Stomach (tissue), 19 donors: ENCODE measurements at places on chromosomes 4 and X. TPM values are rescaled to one million over a fixed set of nuclear protein-coding genes. Genes with fewer than 3 reads are reported as not detected.
A peak's percentile ranks its signal among the peaks of the same experiment; 100 is the strongest.

Gene OTUD6A
- total RNA-seq = not detected

GRCh38 chrX:133909888-133910287, 75.5 kb downstream of the GPC3 start:
- H3K27me3 ChIP-seq = no peaks in the 10 kb centered on the region
- no peaks in the 10 kb centered on the region for H3K36me3 ChIP-seq
- DNase-seq = no peak
- H3K4me1 ChIP-seq = no peaks in the 10 kb centered on the region
- H3K27ac ChIP-seq = no peak overlapping the region

Gene PDLIM3
- 755 TPM for total RNA-seq

DNA sequence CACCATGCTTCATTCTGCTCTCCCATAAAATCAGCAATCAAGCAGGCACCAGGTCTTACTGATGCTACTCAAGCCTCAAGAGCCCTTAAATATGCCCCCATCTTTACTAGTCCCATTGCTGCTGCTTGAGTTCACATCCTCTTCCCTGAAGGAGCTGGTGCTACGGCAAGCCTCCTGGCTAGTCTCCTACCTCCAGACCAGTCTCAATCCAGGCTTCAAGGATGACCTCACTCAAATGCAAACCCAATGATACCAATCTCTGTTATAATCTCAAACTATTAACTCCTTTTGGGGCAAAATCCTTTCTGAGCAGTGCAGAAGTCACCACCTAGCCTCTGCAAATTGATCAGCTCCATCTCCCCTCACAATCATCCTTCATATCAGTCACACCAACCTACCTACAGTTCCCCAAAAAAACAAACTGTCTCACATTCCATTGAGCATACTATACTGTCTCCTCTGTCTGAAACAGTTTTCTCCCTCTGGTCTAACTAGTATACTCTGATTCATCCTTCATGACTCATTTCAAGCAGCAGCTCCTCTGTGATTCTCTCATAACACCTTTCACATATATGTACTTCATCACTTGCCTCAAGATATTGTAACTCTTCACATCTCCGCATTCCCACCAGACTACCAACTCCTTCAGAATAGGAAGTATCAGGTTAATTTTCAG, 30.0 kb downstream of the PAPSS1 start:
- H3K4me1 ChIP-seq = peaks cover 22% of the 10 kb centered on the region
- no peaks in the 10 kb centered on the region for H3K27me3 ChIP-seq
- peaks cover 31% of the 10 kb centered on the region for H3K36me3 ChIP-seq
- DNase-seq = no peak

- no peaks in the 10 kb centered on the region for H3K36me3 ChIP-seq
- peaks cover 7% of the 10 kb centered on the region for H3K4me1 ChIP-seq
- H3K4me3 ChIP-seq = no peak overlapping the region
- H3K27ac ChIP-seq = no peak overlapping the region
These were observed 181.1 kb upstream of the WDFY3 start for GRCh38 chr4:85147481-85148076.

- H3K36me3 ChIP-seq = no peaks in the 10 kb centered on the region
- DNase-seq = no peak
These were observed 12.0 kb downstream of the AREG start for GRCh38 chr4:74456849-74457395.

DNA sequence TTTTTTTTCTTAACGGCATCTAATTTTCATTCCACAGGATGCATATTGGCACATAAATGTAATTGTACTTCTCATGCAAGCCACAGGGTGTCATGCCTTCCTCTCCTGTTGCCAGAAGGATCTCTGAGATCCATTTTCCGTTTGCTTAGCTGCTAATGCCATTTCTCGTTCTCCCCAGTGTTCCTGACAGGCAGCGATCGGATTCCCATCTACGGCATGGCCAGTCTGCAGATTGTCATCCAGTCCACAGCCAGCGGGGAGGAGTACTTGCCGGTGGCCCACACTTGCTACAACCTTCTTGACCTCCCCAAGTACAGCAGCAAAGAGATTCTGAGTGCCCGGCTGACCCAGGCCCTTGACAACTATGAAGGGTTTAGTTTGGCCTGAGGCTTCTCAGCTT, 8.9 kb upstream of the NAP1L5 start:
- no peak overlapping the region for H3K27ac ChIP-seq
- H3K4me1 ChIP-seq = peaks cover 12% of the 10 kb centered on the region
- no peak overlapping the region for H3K4me3 ChIP-seq
- H3K36me3 ChIP-seq = peaks cover 8% of the 10 kb centered on the region
- peak; percentile 81 for DNase-seq

GRCh38 chr4:57158762-57159161, 48.6 kb upstream of the IGFBP7 start:
- H3K27ac ChIP-seq = no peak overlapping the region
- DNase-seq = peak; percentile 30
- H3K36me3 ChIP-seq = no peaks in the 10 kb centered on the region
- peaks cover 7% of the 10 kb centered on the region for H3K4me1 ChIP-seq
- H3K27me3 ChIP-seq = no peaks in the 10 kb centered on the region

DNA sequence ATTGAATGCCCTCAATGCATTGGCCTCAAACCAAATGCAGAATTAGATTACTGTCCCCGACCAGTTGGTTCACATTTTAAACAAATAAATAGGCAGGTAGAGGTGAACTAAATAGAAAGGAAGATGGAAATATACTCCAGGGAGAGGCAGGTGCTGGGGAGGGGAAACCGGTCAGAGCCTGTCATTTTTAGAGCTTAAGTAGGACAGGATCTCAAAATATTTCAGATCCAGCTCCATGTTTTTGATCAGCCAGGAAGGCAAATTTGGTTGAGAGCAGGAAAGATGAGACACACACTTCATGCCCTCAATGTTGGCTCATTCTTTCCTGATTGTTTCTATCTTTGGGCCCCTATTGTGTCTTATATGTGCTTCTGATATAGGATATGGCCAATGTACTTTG, 206.7 kb downstream of the SHROOM3 start:
- no peak overlapping the region for H3K4me3 ChIP-seq
- no peaks in the 10 kb centered on the region for H3K36me3 ChIP-seq
- DNase-seq = no peak
- peaks cover 12% of the 10 kb centered on the region for H3K4me1 ChIP-seq
- peak overlapping the region; percentile 72 for H3K27ac ChIP-seq

- no peak overlapping the region for H3K27ac ChIP-seq
- no peaks in the 10 kb centered on the region for H3K27me3 ChIP-seq
- H3K4me1 ChIP-seq = peaks cover 31% of the 10 kb centered on the region
- no peaks in the 10 kb centered on the region for H3K36me3 ChIP-seq
These were observed 22.4 kb downstream of the TSC22D3 start for GRCh38 chrX:107753187-107753586.

Gene DCUN1D4
- 46.1 TPM for total RNA-seq

DNA sequence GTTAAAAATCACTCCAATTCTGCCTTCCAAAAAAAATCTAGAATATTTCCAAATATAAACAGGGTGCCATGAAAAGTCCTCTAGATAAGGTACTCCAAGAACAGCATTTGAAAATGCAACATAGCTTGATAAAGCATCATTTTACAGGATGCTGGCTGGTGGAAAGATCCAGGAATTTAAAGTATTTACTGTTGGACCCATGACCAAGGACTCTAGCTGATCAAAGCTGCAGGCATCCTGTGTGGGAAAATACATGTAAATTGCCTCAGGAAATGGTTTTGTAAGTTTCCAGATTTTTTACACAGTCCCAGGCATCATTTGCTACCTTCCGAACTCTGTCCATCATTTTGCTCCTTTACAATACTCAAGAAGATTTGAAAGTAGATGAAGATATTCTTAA, 164.4 kb downstream of the GRIA3 start:
- H3K27ac ChIP-seq = no peak overlapping the region
- H3K4me3 ChIP-seq = no peak overlapping the region
- no peaks in the 10 kb centered on the region for H3K27me3 ChIP-seq

DNA sequence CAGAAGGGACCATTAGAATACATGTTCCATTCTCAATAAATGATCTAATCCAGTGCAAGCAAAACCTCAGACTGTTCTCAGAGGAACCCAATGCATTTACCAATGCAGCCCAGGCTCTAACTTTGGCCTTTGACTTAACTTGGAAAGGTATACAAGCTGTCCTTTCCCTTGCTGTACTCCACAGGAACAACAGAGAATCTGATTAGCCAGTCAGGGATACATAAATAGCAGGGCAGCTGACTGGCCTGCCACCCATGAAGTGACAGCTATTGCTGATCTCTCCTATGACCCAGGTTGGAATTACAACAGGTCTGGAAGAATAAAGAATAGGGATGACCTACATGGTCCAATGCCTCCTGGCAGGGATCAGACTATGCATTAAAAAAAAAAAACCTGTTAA, 14.5 kb upstream of the CT45A1 start:
- H3K4me3 ChIP-seq = no peak overlapping the region
- H3K27ac ChIP-seq = no peak overlapping the region
- H3K36me3 ChIP-seq = no peaks in the 10 kb centered on the region
- no peak for DNase-seq
- no peaks in the 10 kb centered on the region for H3K27me3 ChIP-seq

DNA sequence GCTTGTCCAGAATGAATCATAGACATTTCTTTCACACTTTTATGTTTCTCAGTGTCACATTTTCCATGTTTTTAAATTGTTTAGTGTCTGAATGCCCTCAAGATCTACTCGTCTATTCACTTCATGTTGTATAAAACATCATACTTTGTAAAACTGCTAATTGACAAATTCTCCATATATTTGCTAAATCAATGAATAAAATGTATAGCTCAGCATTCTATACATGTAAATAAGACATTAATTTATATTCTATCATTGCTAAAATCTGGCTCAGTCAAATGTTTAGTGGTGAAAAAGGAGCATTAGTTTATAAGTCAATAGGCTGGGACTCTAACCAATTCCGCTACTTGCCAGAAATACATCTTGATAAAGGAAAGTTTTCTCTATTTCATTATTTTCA, 379.6 kb downstream of the NAF1 start:
- no peaks in the 10 kb centered on the region for H3K4me1 ChIP-seq
- no peak overlapping the region for H3K4me3 ChIP-seq
- no peak overlapping the region for H3K27ac ChIP-seq
- no peaks in the 10 kb centered on the region for H3K27me3 ChIP-seq
- H3K36me3 ChIP-seq = no peaks in the 10 kb centered on the region
